Osteoblast (primary cell): ENCODE measurements at places on chromosomes 4 and X. TPM values are rescaled to one million over a fixed set of nuclear protein-coding genes. Genes with fewer than 3 reads are reported as not detected.

XAGE3 gene
- total RNA-seq, result not detected in 2 replicates

CLCN4 gene
- total RNA-seq, result 14.1 and 16.2 TPM in 2 replicates

HS3ST1 gene
- under 0.01 TPM in 2 replicates for total RNA-seq

DNA sequence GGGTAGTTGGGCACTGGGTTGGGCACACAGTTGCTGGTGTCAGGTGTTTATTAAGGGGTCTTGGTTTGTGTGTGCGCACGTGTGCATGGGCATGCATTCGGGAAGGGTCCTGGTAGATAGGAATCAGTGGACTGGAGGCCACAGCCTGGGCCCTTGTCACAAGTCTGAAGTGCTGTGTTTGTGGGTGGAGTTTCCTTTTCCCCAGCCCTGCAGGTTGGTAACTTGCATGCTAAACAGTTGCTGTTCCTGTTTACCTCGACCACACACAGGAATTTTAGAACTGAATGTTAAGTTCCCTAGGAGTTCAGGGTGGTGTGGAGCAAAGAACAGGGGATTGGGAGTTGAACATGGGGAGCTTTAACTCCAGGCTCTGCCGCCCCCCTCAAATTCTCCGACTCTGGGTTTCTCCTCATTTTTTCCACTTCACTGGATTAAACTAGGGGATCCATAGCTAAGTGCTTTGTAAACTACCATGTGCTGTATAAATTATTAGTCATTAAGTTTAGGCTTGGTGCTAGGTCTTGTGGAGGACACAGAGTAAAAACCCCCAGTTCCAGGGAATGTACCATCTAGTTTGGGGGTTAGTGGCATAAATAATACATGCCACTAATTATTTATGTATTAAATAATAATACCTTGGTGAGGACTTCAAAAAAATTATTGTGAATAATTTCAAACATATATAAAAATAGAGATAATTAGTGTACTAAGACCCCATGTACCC lies 49.0 kb downstream of the STARD8 start:
- DNase-seq, result peak; percentile 63
